ENCODE measurements at places on chromosomes 3 and 15. TPM values are rescaled to one million over a fixed set of nuclear protein-coding genes. Genes with fewer than 3 reads are reported as not detected.

GRCh38 chr3:135736740-135737139, 228.8 kb upstream of the PPP2R3A start:
- no peak for DNase-seq

DNA sequence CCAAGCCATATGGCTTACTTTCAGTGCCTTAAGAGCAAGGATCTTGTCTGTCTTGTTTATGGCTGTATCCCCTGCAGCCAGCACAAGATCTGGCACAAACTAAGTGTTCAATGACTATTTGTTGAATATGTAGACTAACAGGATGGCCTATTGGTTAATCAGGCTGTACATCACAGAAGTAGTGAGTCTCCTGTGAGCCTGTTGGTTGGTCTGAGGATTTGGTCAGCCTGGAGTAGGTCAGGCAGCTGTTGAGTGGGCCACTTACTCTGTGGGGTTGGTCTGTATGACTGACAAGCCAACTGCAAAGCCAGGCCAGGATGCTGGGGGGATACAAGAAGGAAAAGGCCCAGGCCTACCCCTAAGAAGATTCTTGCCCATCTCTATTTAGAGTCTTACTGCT, 33.4 kb upstream of the CILP start:
- DNase-seq, result no peak

DNA sequence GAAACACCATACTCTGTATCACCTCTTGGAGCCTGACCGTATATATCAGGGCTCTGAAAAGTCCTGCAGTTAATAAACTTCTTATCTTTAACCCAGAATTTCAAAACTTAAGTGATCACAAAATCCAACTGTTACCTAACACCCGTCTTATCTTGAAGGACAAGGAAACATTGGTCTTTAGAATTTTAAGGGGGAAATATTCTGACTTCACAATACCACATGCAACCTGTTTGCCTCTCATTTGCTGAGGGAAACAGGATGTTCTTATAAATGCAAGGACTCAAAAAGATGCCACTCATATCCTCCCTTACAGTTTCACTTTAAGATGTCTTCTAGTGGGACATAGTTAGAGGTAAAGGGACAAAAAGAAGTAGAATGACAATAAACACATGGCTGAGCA, 67.9 kb downstream of the CRTC3 start:
- no peak for DNase-seq

DNA sequence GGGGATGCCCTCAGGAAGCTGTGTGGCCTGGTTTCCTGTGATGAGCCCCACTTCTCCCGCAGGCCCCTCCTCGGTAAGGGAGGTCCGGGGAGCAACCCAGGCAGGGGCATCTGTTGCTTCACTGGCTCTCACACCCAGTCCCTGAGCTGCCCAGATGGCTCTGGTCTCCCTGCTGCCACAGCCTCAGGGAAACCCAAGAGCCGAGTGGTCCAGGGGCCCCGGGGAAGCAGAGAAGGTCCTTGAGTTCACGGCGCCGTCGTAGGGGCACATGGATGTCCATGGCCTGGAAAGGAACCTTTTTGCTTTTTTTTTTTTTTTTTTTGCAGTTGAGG, 13.3 kb upstream of the LRRC15 start:
- DNase-seq, result no peak

DNA sequence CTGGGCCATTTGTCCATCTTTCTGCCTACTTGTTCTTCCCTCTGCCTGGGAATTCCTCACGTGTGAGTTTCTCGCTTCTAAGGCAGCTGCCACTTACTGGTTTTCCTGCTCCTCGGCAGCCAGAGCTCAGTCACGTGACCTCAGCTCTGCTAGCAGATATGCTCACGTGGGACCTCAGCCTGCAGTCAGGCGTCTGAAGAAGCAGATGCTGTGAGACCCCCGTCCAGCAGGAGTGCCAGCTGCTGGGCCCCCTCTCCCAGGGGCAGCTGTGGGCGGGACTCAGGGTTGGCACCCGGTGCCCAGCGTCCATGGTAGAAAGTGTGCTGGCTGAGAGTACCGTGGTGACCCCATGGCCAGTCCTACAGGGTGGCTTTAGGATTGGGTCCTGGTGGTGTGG, 161.3 kb upstream of the TLE3 start:
- DNase-seq, result peak; percentile 79

- DNase-seq, result no peak
These were observed 179.3 kb downstream of the FNDC3B start for GRCh38 chr3:172218350-172219323.

GRCh38 chr3:49600781-49601180, 46.5 kb downstream of the BSN start:
- DNase-seq, result no peak

GP5 gene
- 0.18 TPM for polyA plus RNA-seq

PLAAT1 gene
- polyA plus RNA-seq, result 21.1 TPM

SLC51A gene
- polyA plus RNA-seq, result 7.8 TPM

LRRC31 gene
- not detected for polyA plus RNA-seq

ROPN1 gene
- not detected for polyA plus RNA-seq
